ENCODE measurements at places on chromosomes 16 and 17.

GRCh38 chr16:28082624-28083023, 19.1 kb upstream of the GSG1L start:
- DNase-seq, result no peak

DNA sequence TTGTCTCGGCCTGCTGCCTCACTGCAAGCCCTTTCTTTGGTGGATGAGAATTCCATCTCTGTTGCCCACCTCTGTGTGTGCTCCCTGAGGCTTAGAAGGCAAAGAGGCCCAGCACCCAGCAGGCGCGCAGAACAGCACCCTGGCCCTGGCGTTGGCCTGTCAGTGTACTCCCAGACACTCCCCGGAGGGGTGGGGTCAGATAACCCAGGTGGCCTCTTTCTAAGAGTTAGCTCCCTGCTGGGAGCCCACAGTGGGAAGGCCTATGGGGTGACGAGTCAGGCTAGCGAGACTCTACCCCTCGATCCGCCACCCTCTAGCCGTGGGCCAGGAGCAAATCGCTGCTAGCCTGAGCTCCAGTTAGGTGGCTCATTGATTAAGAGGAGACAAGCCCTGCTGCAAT, 38.1 kb downstream of the SRL start:
- no peak for DNase-seq

- DNase-seq, result no peak
These were observed 67.6 kb upstream of the RBBP6 start for GRCh38 chr16:24471561-24472350.

DNA sequence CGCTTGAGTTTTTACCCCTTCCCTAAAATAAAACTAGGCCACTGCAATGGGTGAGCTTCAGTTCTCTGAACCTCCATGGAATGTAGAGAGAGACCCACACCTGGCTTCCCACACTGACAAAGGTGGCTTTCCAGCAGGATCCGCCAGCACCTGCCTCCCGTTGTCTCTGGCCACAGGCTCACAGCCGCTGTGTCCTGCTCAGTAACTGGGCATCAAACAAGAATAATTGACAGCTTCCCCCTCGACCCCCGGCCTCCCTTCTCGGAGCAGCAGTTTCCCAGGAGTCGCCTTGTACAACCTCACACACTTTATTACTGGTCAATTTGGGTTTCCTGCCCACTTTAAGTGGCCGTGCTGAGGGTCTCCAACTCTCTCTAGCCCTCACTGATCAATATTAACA, 586.1 kb upstream of the PSMD7 start:
- DNase-seq, result no peak

DNA sequence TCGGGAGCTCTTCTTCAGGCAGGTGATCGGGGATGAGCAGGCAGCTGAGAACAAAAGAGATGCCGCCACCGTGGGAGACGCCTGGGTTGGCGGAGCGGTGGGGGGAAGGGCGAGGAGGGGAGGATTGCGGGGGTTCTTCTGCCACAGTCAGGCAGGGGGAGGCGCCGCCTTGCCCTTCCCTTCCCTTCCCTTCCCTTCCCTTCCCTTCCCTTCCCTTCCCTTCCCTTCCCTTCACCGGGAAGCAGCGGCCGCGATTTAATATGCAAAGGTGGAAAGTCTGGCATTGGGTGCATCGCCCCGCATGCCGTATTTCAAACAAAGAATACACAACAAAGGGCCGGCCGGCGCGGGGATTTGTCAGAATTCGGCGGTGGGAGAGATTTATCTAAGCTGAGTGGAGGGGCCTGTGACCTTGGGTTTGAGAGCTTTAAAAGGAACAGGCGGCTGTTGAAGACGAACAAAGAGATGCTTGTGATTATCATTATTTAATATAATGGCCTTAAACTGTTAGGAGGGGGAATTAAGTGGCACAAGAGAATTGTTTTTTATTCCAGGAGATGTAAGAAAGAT, 262.3 kb upstream of the TNRC6C start:
- DNase-seq, result no peak

GRCh38 chr17:50421308-50422051, 4.5 kb upstream of the ACSF2 start:
- DNase-seq, result no peak

GRCh38 chr16:80317116-80317515, 223.7 kb upstream of the DYNLRB2 start:
- DNase-seq, result no peak

GRCh38 chr16:86961171-86961601, 356.0 kb downstream of the C16orf95 start:
- no peak for DNase-seq

GRCh38 chr17:81513372-81513752, 763 bp upstream of the ACTG1 start:
- peak; percentile 33 for DNase-seq

DNA sequence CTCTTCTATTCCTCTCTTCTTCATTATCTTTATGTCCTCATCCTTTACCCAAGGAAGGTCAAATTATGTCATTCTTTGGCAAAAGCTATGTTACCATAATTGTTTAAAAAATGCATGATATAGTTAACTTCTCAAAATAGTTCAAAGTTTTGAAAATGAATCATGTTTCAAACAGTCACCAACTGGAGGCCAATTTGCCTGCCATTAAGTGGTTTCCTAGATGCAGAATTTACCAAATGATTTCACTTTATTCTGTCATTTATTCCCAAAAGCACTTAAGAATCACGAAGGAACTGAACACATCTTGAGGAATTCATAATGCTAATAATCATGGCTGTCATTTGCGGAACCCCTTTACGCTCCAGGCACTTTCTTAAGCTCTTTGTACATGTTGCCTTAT, 190.9 kb upstream of the CDH11 start:
- no peak for DNase-seq

GRCh38 chr17:11671126-11671525, 72.9 kb downstream of the DNAH9 start:
- no peak for DNase-seq

GRCh38 chr16:24721830-24722238, 7.6 kb upstream of the TNRC6A start:
- DNase-seq, result peak; percentile 34

DNA sequence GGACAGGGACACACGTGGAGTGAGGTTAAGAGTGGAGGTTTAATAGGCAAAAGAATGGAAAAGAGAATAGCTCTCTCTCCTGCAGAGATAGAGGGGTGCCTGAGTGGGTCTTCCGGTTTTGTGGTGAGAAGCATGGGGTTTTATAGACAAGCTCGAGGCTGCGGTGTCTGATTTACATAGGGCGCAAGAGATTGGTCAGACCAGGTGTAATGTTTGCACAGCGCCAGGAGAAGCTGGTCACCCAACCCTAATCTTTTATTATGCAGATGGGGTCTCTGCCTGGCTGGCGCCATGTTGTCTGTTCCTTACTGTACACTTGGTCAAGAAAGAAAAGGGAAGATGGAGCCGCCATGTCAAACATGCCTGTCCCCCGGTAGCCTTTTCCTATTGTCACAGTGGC, 44.5 kb upstream of the MLYCD start:
- DNase-seq, result no peak

GRCh38 chr17:17957584-17957916, 14.7 kb downstream of the TOM1L2 start:
- DNase-seq, result no peak

- no peak for DNase-seq
These were observed 8.1 kb downstream of the C17orf50 start for GRCh38 chr17:35768797-35769196.

GRCh38 chr17:72120642-72121163, at the start of gene SOX9:
Gene SOX9, plus strand, starts transcription at chr17:72121020. Its CDS starts 372 bp downstream, at chr17:72121392.
- DNase-seq, result no peak

DNA sequence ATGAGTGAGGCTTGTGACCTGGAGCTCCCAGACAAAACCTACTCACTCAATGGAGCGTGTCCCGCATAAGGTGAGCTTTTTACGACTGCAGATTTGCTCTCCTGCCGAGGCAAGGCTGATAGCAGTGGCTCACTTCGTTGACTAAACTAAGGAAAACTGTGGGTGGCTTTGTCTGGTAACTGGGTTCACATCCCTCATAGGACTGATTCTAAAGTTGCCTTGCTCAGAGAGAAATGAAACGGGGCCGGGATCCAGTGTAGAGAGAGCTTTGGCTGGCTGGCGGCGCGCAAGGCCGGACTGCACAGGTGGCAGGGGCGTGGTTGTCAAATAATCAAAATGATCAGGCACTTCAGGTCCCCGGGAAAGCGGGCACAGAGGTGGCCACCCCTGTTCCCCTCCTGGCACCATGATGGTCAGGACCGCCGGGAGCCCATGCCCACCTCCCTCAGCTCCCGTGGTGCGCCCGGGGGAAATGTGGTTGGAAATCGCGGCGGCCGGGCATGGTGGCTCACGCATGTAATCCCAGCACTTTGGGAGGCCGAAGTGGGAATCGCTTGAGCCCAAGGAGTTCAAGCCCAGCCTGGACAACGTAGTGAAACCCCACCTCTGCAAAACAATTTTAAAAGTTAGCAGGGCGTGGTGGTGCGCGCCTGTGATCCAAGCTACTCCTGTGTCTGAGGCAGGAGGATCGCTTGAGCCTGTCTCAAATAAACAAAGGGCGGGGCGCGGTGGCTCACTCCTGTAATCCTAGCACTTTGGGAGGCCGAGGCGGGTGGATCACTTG, 26.6 kb upstream of the OR1F1 start:
- no peak for DNase-seq

DNA sequence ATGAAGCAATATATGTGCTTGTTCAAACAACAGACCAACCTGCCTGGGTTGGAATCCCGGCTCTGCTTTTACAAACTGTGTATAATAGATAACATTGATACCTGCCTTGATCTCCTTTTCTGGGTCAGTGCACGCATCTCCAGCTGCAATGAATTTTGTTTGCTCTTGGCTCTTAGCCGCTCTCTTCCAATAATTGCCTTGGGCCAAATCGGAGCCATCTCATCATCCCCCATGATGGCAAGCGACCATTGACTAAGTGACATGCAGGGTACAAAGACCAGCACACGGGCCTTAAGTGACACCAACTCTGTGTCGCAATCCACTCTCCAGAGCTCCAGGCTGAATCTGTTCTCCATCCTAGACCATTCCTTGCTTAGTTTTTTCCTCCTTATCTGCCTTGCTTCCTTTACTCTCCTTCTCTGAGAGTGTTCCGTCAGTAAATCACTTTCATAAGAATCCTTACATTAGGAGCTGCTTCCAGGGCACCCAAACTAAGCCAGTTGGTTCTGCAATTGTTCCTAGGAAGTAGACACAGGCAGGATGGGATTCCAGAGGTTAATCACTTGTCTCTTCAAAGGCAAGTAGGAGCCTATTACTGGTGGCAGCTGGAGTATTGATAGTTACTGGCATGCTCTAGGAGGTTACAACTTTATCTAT, 134.2 kb downstream of the ABCA8 start:
- DNase-seq, result no peak

DNA sequence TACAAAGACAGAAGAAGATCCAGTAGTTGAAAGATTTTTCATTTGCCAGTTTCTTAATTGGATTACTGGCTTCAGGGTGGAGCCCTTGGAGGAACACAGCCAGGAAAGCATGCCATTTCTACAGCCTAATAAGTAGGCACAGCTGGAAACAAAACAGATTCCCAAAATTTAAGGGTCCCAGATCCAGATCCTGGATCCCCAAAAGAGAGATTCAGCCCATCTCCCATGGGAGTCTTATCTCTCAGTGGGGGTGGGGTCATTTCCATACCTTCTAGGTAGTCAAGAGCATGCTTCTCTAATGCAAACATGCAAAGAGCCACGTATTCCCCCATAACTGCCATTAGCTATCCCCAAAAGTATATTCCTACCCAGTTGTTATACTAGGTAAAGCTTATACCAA, 49.9 kb downstream of the SCPEP1 start:
- no peak for DNase-seq

- no peak for DNase-seq
These were observed 2.5 kb downstream of the SLC47A2 start for GRCh38 chr17:19713901-19714361.

DNA sequence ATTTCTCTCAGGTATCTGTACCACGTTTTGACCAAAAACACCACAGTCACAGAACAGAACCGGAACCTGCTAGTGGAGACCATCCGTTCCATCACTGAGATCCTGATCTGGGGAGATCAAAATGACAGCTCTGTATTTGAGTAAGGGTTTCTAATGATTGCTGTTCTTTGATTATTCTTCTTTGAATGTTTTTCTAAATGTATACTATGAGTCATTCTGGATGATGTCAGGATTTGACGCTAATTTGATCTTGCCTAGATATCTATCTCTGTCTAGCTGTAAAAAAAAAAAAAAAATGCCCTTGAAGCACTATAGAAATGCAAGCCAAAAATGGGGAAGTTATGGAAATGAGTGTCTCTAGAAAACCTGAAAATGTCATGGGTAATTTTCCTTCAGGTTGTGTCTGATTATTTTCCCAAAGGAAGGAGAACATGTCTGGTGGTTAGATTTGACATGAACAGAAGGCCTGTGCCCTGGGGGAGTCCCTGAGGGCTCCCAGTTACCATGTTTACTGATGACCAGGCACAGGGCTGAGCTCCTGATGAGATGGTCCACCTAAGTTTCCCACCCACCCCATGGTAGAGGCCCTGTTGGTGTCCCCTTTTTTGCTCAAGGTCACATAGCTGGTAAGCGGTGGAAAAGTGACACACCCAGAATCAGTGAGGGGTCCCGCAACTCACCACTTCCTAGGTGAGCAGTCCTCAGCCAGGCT, 13.6 kb downstream of the CLEC16A start:
- DNase-seq, result no peak

- DNase-seq, result no peak
These were observed 82.0 kb downstream of the RGS9 start for GRCh38 chr17:65219124-65219523.

DNA sequence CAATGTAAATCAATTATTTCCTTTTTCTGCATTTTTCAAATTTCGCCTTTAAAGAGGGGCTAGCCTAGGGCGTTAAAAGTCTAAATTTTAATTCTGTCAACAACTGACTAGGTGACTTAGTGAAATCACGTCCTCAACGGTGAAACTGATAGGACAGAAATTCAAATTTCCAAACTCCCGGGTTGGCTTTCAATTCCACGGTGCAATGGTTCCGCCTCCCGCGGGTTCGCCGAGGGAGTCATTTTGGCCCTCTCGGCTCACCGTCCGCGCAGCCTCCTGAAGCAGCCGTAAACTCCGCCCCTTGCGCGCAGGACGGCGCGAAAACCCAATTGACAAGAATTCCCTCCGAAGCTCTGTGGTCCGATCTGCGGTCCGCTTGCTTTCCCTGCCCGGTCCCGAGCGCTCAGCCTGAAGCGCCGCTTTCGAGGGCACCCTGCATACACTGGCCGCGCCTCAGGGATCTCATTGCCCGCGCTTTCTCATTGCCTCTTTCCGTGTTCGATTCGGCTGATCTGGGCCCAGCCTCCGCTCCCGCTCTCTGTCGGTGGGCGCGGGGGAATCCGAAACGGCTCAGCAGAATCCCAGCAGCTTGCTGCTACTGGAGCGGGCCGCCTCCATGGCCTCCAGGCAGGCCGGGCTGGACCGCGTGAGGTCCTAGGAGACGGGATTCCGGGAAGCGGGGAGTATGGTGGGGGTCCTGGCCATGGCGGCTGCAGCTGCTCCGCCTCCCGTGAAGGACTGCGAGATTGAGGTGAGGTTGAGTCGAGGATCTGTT, at the start of gene ATAD5:
Gene ATAD5 (plus strand): TSS at position 304 of the 775 bp plus-strand sequence. CDS start 382 bp downstream, at position 686.
- DNase-seq, result peak; percentile 94

- DNase-seq, result no peak
These were observed 94.7 kb downstream of the SEC14L1 start for GRCh38 chr17:77235370-77235941.

All from T-helper 2 cell (primary cell).